Activated T-helper 1 cell treated with Interleukin-2 at 50 U/mL for 16 hours (primary cell): ENCODE measurements at places on chromosomes 7 and 10.

DNA sequence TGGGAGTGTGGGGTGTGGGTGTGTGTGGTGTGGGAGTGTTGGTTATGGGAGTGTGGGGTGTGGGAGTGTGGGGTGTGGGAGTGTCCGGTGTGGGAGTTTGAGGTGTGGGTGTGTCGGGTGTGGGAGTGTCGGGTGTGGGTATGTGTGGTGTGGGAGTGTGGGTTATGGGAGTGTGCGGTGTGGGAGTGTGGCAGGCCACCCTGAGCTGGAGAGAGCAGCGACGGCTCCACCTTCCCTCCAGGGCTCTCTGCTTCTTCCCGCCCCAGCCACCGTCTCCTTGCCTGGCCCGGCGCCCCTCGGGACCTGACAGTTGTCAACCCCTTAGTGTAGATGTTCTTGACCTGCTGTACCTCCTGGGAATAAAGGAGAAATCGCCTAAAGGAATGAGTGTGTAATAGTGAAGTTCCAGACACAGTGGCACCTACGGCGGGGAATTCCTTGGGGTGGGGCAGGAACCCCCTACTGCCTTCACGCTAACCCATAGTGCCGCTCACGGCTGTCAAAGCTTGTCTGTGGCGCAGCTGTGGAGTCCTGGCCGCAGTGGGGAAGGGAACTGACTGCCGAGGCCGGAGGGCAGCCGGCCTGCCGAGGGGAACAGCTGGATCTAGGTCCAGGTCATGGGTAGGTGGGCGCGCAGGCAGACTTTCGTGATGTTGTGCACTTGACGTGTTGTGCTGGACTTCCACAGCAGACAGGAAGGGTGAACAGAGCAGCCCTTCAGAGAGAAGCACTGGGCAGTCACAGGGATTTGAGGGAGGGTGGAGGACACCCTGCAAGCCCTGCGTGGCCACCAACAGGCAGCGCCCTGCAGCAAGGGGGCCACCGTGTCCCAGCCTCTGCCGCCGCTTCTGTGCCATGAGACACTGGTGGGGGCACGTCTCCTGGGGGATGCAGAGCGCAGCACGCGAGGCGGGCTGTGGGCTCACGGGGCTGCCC is 49.0 kb upstream of the EN2 start:
- no peak for DNase-seq

DNA sequence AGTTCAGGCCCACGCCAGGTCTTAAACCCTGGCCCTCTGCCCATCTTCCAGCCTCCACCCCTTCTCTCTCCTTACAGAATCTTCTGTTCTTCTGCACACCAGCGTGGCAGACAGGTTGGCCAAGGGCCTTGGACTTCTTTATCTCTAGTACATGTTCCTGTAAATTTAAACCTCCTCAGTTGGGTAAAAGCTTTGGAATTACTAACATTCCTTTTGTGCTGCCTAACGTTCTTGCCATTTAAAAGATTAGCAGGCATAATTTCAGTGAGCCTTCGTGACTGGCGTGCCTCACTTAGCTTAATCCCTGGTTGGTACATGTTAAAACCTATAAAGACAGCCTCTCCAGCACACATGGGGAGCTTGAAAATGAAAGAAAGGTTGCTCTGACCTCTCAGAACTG is 192.2 kb downstream of the CUX1 start:
- DNase-seq: no peak

DNA sequence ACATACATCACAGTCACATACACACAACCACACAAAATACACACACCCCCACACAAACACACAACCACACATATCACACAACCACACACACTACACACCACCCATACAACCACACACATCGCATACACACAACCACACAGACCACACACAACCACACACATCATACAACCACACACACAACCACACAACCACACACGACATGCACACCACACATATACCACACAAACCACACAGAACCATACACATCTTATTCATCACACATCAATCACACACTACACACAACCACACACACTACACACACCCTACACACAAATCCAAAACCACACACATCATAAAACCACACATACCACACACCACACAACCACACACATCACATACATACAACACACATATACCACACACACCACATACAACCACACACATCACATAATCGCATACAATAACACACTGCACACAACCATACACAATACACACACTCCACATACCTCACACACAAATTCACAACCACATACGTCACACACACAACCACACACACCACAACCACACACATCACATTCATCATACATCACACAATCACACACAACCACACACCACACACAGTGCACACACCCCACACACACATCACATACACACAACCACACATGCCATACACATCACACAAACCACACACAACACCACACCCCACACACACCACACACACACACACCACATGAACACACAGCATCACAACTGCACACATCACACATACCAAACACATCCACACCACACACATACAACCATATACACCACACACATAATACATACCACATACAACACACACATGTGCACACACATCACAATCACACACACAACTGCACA is 30.4 kb downstream of the GPRIN2 start:
- DNase-seq: no peak

- no peak for DNase-seq
These were observed 5.1 kb downstream of the ALOX5 start for GRCh38 chr10:45378914-45379726.

- no peak for DNase-seq
These were observed 440.4 kb upstream of the GHITM start for GRCh38 chr10:83698899-83699298.

GRCh38 chr7:35544028-35544742 is 150.8 kb downstream of the HERPUD2 start:
- DNase-seq: no peak

- DNase-seq: no peak
These were observed 66.9 kb upstream of the ARHGAP21 start for GRCh38 chr10:24790599-24790998.

DNA sequence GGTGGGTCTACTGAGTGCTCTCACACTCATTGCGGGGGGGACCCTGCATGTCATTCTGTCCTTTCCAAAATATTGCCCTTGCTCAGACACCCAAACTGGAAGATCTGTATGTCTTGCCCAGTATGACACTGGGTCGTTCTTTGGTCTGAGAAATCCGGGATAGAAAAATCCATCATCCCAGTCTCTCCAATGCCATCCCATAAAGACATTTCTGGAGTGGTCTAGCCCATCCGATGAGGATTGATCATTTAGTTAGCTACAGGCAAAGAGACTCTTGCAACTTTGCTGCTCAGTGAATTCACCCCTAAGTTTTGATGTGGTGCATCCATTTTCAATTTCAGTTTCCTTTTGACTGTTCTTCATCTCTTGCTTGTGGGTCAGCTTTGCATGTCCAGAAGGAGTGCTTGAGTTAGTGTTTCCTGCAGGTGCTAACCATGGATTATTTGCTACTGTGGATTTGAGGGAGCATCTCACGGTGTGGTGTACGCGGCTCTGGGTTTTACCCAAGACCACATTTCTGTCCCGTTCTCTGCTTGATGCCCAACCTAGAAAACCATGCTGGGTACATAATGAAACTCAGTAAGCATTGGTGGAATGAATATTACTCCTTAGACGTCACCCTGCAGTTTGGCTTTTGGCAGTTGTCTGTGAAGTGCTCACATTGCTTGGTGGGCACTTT is 247.0 kb upstream of the MKI67 start:
- no peak for DNase-seq

GRCh38 chr10:110893559-110894179 is 21.9 kb downstream of the PDCD4 start:
- DNase-seq: no peak

- no peak for DNase-seq
These were observed 154.3 kb downstream of the SORCS3 start for GRCh38 chr10:104795411-104795810.

GRCh38 chr7:46393142-46393541 is 472.1 kb upstream of the IGFBP3 start:
- DNase-seq: no peak

DNA sequence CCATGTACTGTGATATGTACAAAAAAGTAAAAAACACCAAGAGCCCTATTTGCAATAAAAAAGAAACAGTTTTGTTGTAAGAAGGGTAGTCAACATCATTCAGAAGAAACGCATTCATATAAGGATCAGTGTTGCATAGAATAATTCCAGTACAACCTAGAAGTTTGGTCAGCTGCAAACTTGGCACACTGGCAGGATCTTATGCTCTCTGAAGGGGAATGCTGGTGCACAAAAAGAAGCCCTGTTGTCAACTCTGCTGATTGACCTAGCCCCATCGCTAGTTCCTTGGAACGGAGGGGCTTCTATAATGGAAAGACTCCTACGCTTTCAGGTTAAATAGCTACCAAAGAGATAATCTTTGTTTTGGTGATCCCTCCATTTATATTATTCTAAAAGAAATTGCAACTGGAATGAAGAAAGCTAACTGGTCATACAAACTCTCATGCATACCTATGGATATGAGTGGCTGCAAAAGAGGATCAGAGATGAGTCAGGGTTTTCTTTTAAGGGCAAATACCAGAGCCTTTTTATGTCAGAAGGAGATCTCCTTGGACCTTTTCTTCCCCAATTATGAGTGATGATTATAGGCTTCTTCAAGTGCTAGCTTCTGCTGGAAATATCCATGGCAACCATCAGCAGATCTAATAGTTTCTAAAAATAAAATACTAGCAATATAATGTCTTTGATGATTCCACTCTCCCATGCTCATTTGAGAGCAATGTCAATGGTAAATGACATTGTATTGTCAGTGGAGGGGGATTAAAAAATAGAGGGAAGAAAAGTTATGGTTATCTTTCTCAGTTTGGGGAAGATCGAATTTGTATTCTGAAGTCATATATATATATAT is 312.4 kb upstream of the CACNA2D1 start:
- no peak for DNase-seq

DNA sequence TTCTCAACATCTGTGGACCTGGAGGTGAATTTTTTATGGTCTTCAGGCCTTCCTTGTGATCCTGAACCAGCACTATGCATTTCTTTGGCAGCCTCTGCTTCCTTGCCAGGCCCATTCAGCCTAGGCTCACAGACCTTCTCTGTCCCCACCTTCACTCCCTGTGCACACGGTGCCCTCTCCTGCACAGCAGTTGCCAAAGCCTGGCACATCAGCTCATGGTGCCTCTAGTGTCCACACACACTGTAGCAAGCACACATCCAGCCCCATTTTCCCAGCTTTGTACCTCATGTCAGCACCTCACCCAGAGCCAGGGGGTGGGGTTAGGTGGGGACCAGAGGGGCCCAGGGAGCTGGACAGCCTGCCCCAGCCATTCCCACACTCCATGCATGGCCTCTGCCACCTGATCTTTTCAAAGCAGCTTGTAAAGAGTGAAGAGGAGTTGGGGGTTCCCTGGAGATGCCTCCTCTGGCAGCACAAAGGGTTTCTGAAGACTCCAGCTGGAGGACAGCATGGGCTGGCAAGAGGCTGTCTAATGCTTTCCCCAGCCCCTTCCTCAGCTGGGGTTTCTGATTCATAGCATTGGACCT is 57.9 kb upstream of the TMEM72 start:
- DNase-seq: no peak

DNA sequence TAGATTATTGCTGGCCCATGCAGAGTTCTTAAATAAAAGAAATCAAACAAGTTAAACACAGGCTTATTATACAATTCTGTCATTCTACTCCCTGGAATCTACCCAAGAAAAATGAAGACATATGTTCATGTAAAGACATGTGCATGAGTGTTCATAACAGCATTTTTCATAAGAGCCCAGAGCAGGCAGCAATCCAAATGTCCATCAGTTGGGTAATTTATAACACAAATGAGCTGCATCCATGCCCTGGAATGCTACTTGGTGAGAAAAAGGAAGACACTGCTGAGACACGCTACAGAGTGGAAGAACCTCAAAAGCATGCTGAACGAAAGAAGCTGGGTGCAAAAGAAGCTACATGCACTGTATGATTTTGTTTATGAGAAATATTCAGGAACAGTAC is 342.6 kb downstream of the TCERG1L start:
- DNase-seq: no peak

DNA sequence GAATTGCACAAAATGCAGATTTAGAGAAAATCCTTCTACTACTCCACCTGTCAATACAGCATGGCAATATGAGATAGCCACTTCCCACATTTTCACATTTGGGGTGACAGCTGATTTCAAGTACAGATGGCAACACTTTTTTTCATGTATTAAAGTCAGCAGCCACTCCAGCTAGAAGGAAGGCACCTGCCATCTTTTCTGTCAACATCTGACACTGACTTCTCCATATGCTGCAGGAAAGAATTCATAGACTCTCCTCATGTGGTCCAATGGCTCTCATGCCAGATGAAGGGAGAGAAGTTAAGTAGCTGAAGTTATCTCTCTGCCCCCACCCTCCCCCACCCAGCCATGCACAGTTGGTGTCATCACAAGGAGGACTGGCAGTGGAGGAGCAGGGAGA is 912.0 kb downstream of the SORCS1 start:
- no peak for DNase-seq

DNA sequence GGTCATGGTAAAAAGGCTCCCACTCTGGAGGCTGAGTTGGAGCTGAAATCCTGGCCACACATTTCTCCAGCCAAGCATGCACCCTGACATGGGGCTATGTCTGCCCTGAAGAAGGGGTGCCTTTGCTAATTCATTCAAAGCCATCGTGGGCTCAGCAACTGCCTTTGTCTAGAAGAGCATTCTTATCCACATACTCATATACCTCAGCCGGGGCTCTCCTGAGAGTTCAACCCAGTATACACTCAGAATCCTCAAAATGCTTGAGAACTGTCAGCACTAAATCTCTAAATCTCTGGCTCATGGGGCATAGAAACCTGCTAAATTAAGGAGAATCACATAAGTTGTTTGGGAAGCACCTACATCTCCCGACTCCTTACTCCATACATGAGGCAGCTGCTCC is 89.3 kb downstream of the MRPL32 start:
- no peak for DNase-seq

DNA sequence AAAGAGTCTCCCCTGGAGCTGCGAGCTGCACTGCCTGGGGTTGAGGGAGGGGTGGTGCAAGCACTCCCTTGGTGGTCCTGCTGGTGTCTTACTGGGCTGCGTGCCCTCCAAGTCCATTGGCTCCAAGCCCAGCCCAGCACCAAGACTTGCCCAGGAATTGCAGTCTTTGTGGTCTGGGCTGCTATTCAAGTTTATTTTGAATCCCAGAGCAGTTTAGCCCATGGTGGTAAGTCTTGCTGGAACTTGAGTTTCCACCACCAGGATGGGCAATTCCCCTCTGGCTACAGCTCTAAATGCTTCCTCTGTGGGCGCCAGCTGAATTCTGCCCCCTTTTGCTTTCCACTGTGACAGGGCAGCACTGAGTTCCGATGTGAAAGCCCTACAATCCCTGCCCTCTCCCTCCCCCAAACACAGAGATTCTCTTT is 25.1 kb downstream of the GALNT11 start:
- no peak for DNase-seq
